Neural progenitor cell (in vitro differentiated cells): ENCODE measurements at places on chromosomes 6 and 20. TPM values are rescaled to one million over a fixed set of nuclear protein-coding genes. Genes with fewer than 3 reads are reported as not detected.

GRCh38 chr6:29943053-29943966 is 978 bp downstream of the HLA-A start:
- DNase-seq, result no peak

Gene MAVS
- total RNA-seq, result 14.1 and 23.4 TPM in 2 replicates

Gene AP5S1
- 1.2 and 3.4 TPM in 2 replicates for total RNA-seq

DNA sequence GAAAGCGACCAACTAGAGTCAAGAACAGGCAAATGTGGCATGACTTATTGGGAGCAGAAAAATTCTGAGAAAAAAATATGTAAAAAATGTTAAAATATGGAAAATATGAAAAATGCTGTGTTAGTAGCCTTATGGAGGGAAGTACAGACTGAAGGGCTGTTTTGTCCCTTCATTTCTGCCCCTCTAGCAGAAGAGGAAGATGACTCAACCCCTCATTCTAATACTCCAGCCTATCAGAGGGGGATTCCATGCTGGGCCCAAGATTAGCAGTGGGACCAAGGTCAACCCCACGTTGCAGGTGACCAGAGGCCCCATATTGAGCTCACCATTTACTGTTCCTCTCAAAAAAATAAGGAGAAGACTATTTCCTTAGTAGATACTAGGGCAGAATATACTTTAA is 8.4 kb downstream of the MUC21 start:
- no peak for DNase-seq

DNA sequence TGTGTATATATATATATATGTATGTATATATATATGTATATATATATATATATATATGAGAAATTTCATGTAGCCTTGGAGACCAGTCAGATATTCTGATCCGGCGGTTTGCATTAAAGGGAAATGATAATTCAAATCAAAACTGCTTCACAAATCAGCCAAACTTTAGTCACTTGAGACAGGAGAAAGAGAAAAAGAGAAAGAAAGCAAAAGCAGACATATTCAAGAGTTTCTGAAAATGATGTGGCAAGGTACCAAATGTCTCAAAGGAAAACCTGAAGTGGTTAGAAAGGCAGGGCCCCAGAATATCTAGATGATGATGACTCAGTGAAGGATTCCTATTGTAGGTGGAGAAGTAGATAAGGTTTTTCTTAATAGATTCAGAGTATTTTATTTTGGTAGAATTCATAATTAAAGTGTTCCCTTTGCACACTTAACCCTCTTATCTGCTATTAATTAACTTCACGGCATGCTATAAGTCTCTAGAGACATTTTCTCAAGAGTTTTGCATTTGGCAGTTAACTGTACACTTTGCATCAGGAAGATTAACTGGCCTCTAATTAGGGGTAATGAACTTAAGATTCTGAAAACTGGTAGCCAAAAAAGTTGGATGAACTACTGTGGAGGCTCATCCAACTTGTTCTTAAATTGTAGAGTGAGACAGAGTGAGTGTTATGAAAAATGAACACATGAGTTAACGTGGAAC is 50.1 kb upstream of the ASF1A start:
- DNase-seq, result no peak

GRCh38 chr6:18263418-18264218 is 712 bp downstream of the DEK start:
- DNase-seq, result no peak

Gene CCN5
- not detected in 2 replicates for total RNA-seq

GRCh38 chr6:161057103-161058091 is 65.8 kb downstream of the MAP3K4 start:
- no peak for DNase-seq

Gene CAGE1
- 0.03 TPM in 1 of 2 replicates, not detected in the other for total RNA-seq
